ENCODE measurements at places on chromosomes 4 and X.

- no peak for DNase-seq
Measured at GRCh38 chr4:59039046-59039445, 1928.9 kb upstream of the IGFBP7 start.

DNA sequence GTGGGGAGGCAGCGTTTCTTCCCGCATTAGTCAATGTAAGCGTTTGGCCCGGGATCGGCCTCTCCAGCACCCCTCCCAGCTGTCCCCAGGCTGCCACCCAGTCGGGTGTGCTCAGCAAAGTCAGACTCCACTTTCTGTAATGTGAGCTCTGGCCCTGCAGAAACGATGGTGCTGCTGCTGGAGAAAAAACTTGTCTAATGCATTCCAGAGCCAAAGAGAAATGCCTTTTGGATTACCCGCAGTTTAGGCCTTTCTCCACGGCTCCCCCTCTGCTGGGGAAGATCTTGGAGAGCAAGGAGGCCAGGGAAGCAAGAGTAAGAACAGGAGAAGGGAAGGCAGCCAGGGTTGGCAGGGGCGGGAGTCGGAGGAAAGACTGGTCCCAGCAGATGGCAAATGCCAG lies 55.2 kb downstream of the ELF4 start:
- peak; percentile 87 for DNase-seq

DNA sequence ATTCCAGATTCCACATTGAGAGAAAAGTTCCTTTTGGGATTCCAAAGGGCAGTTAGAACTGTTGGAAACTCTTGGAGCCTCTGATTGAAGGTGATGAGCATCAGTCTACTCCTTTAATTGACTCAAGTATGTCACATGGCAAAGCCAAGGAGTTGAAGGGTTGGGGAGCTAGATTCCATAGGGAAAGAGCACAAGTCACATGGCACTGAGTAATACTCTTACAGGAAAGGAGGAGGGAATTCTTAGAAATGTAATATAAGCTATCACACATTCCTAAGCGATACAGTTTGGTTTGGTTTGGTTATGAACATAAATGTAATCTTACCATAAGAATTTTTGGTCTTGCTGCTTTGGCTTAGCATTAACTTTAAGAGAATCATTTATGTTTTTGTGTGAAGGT lies 15.7 kb downstream of the SPCS3 start:
- no peak for DNase-seq

DNA sequence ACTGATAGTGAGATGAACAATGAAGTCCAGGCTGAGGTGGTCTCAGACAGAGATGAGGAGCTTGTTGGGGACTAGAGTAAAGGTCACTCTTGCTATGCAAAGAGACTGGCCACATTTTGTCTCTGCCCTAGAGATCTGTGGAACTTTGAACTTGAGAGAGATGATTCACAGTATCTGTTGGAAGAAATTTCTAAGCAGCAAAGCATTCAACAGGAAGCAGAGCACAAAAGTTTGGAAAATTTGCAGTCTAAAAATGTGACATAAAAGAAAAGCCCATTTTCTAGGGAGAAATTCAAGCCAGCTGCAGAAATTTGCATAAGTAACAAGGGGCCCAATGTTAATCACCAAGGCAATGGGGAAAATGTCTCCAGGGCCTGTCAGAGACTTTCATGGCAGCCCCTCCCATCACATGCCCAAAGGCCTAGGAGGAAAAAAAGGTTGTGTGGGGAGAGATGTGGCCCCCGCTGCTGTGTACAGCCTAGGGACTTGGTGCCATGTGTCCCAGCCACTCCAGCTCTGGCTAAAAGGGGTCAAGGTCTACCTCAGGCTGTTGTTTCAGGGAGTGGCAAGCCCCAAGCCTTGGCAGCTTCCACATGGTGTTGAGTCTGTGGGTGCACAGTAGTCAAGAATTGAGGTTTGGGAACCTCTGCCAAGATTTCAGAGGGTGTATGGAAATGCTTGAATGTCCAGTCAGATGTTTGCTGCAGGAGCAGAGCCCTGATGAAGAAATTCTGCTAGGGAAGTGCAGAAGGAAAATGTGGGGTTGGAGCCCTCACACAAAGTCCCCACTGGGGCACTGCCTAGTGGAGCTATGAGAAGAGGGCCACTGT lies 262.8 kb downstream of the DKK2 start:
- no peak for DNase-seq

DNA sequence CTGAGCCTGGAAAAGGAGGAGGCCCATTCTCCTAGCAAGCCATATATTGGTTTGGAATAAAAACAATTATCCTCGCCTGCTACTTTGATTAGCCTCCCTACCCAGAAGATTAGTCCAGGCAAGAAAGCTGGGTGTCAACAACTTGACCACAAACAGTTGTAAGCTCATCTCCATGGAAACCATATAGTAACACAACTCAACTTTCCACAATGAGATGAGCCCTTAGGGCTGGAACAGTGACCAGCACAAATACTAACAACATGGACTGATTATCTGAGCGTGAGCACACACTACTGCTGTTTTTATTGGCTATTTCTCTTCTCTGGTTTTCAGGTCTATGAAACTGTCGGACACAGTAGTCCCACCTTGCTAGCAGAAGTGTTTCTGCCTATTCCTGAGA lies 80.8 kb downstream of the CC2D2A start:
- no peak for DNase-seq

- DNase-seq: no peak
Measured at GRCh38 chr4:178296669-178297068, 854.4 kb upstream of the AGA start.

DNA sequence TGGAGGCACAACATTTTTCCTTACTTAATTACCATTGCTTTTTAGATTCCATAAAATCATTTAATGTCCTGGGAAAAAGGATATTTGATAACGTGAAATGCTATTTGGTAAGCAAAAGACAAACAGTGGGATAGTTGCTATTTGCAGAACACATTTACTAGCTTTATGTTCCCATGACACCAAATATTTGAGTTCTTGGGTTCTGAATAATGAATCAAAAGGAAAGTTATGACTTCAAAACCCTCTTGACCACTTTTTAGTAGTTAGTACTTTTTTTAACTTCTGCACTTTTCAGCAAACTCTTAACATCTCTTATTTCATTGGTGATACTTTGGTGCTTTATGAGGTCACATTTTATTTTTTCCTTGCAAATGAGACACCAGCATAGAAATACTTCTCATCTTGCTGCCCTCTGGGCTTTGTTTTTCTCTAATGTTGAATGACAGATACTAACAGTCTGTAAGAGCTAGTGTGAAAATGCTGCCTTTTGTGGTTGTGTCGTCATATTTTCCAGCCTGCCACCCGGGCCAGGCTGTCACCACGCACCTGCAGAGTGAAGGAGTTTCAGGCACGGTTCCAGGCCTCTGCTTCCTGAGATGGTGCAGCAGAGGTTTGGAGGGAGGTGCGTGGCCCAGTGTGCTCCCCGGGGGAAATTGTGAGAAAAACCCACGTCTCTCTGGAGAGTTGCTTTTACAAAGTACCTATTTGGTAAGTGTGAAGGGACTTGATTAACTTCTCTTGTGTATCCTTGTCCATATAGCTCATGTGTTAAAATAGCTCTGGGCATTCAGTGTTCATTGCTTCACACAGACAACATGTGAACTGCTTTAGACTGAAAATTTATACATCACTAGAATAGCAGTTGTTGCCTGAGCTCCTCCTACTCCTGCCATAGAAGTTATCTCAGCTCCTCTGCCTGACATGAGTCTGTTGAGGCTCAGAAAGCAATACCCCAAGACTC lies 34.7 kb downstream of the MSL3 start:
- DNase-seq: no peak

DNA sequence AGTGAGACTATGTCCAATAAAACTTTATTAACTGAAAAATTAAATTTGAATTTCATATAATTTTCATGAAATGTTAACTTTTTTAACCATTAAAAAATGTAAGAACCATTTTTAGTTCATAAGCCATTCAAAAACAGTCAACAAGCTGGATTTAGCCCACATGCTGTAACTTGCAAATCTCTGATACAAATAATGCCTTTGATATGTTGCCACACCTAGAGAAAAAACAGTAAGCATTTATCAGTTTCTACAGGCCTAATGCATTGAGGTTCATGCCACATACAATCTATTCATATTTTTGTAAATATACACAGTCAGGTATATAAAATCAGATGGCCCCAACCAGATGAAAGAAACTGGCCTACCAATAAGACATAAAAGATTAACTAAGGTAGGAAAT lies 52.8 kb downstream of the LCORL start:
- DNase-seq: no peak

- no peak for DNase-seq
Measured at GRCh38 chrX:46444011-46444410, 101.2 kb downstream of the ZNF674 start.

DNA sequence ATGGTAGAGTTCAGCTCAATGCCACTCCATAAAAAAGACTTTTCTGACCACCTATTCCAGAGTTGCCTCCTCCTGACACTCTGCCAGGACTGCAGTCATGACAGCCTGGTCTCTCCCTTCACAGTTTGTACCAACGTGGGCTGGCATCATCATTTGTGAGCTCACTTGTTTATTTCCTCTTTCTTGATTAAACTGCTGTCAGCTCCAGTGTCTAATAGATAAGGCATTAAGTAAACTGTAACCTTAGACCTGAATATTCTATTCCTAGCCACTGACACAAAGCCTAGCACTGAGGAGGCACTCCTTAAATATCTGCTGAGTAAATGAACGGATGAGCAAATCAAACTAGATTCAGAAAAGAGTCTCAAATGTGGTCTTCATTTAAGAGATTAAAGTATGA lies 48.7 kb downstream of the DDX60 start:
- DNase-seq: no peak

- DNase-seq: no peak
Measured at GRCh38 chr4:1463927-1464540, 57.8 kb upstream of the NKX1-1 start.

DNA sequence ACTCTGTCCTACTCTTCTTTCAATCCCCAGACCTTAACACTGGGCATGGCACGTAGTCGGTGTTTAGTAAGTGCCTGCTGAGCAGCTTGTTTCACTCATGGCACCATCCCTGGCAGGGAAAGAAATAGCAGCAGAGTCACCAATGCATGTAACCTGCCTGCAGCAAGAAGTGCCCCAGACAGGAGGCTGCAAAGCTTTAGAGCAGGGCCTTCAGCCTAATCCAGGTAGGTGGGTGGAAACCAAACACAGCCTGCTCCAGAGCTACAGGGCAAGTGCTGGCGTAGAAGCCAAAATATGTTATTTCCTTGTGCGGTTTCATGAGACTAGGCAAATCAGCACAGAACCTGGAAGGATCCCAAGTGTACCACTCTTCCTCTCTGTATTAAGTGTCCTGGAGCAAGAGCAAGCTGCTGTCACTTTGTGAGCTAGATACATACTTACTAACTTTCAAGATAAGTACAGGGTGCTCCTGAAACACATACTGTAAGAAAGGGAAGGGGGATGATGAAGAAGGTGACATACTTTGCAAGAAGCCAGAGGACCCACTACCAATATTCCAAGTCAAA lies 5.5 kb downstream of the PROM1 start:
- DNase-seq: no peak

- DNase-seq: no peak
Measured at GRCh38 chr4:6687947-6688878, 5.5 kb upstream of the S100P start.

- DNase-seq: peak; percentile 28
Measured at GRCh38 chrX:122586831-122587230, 597.2 kb upstream of the GRIA3 start.

DNA sequence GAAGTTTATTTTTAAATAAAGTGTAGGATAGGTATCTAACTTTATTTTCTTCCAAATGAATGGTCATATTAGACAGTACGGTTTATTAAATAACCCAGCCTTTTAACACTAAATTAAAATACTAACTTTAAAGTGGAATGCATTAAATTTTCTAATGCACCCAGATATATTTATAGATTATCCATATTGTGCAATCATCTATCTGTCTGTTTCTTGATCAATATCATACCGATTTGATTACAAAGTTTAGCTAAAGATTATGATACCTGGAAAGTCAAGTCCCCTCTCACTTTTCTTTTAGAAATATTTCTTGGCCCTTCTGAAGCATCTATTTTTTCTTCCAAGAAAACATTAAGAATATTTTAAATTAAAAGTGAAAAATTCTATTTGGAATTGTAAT lies 124.3 kb upstream of the PDE5A start:
- DNase-seq: no peak

DNA sequence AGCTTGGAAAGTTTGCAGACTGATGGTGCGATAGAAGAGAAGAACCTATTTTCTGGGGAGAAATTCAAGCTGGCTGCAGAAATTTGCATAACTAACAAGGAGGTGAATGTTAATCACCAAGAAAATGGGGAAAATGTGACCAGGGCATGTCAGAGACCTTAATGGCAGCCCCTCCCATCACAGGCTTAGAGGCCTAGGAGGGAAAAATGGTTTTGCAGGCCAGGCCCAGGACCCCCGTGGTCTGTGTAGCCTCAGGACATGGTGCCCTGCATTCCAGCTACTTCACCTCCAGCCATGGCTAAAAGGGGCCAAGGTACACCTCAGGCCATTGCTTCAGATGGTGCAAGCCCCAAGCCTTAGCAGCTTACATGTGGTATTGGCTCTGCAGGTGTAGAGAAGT lies 207.1 kb upstream of the CXorf66 start:
- no peak for DNase-seq

DNA sequence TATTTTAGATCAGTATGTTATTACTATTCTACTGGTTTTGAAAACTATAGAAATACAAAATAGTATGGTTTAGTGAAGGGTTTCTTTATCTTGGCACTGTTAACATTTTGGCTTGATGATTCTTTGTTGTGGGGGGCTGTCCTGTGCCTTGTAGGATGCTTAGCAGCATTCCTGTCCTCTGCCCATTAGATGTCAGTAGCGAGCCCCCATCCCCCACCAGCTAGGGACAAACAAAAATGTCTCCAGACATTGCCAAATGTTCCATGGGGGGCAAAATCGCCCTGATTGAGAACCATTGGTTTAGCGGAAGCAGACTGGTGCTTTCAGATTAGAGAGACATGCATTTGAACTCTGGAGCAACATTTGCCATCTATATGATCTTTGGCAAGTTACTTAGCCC lies 23.3 kb downstream of the SPARCL1 start:
- DNase-seq: no peak

DNA sequence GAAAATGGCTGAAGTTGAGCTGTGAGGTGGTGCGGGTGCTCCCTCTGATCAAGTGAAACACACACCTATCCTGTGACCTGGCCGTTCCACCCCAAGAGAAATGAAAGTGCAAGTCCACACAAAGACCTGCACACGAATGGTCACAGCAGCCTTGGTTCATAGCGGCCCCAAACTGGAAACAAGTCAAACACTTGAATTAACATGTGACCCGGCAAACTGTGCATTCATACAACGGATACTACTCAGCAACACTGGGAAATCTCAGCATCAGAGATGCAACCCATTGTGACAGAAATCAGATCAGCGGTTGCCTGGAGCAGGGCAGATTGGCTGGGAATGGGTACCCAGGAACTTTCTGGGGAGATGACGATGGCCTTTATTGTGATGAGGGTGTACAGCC lies 7.6 kb downstream of the G6PD start:
- no peak for DNase-seq

Data from umbilical cord (tissue), 2 donors.